CD4-positive, alpha-beta T cell treated with Interferon alpha-2 for 1 hour (primary cell): ENCODE measurements at places on chromosomes 11 and 22.

GRCh38 chr11:12800032-12800671, 125.9 kb downstream of the TEAD1 start:
- no peak for DNase-seq

- DNase-seq = no peak
Observed at GRCh38 chr11:134383576-134384221, 28.3 kb downstream of the B3GAT1 start.

GRCh38 chr22:18145676-18146388, 4.1 kb upstream of the USP18 start:
- no peak for DNase-seq

DNA sequence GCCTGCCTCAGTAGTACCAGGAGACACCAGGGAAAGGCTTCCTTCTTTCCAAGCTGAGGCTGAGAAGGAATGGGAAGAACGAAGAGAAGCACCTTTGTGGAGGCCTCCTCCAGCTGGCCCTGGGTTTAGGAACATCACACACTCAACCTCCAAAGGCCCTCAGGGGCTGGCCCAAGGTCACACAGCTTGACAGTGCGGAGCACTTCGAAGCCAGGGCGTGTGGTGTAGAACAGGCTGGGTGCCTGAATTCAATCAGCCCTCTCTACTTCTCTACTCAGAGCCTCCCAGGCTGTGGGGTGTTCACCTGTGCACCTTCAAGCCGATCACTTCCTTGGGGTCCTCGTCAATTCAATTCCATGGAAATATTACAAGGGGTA, 727 bp upstream of the CSDC2 start:
- DNase-seq = no peak

- no peak for DNase-seq
Observed at GRCh38 chr11:35324981-35325380, 94.4 kb downstream of the SLC1A2 start.

DNA sequence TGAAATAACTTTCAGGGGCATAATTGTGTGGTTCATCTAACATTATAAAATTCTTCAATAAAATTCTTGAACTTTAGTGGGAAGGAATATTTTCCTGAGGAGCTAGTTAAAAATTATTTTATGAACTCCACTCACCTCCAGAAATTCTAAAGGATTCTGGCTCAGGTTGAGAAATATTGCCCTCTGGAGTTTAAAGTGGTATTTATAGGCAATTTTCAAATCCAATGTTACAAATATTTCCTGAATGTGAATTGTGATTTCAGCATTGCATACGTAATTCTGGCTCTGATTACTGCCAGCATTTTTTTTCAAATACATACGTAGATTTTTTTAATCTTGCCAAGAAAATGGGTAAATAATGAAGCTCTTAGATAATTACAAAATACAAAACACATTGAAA, 598.2 kb upstream of the ANO3 start:
- no peak for DNase-seq

DNA sequence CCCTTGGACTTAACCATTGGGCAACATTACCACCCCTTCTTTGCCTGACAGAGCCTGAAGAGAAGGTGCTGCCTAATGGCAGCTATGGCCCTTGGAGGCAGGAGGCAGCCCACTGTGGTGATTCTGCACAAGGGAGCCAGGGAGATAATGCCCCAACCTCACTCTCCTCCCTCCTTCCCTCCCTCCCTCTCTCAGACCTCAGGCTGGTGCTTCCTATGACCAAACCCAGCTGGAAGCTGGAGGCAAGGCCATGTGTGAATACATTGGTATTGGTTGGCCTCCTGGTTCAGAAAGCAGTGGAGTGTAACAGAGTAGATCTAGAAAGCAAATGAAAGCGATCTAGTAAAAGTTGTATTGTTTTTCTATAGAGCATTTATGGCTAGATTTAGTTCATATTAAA, 233.1 kb downstream of the CSNK2A3 start:
- no peak for DNase-seq

DNA sequence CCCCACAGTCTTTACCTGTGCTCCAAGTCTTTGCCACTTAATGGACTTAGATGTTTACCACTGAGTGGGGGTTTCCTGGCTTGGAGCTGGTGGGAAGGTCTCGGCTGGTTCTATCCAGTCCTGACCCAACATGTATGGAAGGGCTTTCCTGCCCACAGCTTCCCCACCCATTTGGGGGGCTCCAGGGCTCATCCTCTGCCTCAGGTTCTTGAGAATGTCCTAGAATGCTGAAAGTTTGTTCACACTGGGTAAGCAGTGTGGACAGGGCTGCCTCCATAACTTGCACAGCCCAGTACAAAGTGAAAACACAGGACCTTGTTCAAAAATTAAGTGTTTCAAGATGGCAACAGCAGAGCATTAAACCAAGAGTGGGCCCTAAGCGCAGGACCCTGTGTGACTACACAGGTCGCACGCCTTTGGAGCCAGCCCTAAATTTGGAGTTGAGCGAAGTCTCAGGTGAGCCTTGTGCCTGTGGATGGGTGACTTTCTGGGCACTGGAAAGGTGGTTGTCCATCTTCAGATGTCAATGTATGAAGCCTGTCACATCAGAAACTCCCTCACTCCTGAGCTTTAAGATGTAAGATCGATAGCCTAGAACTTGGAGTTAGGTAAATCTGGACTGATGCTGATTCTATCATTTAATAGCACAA, 72.7 kb upstream of the NARS2 start:
- no peak for DNase-seq

GRCh38 chr22:27194096-27194748, 536.8 kb downstream of the MIAT start:
- DNase-seq = no peak

DNA sequence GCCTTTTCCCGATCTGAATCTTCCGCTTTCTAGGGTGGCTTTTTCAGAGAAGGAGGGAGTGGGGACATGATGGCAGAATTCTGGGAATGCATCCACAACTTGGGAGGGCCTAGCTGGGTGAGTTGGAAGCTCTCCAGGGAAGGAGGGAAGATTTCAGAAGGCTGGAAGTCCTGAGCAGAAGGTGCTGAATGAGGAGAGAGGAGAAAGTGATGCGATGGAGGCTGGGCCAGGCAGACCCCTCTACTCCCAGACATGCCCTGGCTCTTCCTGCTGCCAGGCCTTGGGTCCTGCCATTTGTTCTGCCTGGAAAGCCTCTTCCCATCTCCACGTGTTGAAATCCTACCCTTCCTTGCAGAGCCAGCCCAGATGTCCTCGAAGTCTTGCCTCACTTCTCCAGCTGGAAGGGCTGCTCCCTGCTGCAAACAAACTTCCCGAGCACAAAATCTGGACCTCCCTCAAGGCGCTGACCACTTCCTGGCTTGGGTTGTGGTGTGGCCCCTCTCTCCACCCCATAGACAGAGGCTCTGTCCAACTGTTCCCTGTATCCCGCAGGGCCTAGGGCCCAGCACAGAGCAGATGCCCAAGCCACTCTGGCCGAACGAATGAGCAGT, 16.8 kb downstream of the LRRC32 start:
- no peak for DNase-seq

GRCh38 chr11:131246156-131246555, 124.3 kb upstream of the NTM start:
- no peak for DNase-seq

GRCh38 chr11:46118702-46119351, 2.4 kb downstream of the PHF21A start:
- DNase-seq = no peak

GRCh38 chr11:16806791-16807190, 68.3 kb downstream of the C11orf58 start:
- no peak for DNase-seq

- no peak for DNase-seq
Observed at GRCh38 chr11:62433904-62434276, 15.1 kb downstream of the SCGB1A1 start.

DNA sequence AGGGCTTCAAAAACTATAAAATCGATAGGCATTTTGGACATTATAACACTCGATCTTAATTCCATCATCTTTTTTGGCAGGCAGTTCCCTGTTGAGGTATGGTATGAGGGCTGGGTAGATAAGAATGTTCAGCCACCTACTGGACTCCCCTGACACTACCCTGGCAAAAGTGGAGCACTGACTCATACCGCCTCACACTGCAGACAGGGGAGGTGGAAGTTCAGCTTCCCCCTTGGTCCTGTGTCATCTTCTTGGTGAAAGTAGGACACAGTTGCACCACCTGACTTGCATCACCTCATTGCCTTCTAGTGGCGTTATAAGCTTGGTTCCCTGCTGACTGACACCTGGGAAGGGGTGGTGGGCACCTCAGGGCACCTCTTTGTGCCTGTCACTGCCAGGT, 30.4 kb downstream of the PAAF1 start:
- DNase-seq = no peak

GRCh38 chr22:22927888-22928665, 40.5 kb downstream of the IGLL5 start:
- DNase-seq = no peak

DNA sequence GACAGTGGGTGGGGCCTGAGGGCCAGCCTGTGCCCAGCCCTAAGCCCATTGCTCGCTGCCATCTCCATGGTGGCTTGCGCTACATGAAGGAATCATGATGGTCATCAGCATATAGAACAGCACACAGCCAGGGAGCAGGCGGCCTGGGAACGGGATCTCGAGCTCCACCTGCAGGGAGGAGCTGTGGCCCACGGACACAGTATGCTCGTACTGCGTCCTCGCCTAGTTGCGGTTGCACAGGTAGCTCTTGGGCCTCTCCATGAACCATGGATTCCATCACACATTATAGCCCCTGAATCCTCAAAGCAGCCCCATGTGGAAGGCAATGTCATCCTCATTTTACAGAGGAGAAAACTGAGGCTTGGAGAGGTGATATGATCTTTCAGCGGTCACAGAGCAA, 15.1 kb downstream of the SEC14L4 start:
- DNase-seq = no peak

- DNase-seq = no peak
Observed at GRCh38 chr11:65558930-65559509, 861 bp upstream of the LTBP3 start.

- peak; percentile 50 for DNase-seq
Observed at GRCh38 chr22:25235547-25236290, 16.3 kb downstream of the CRYBB2 start.

DNA sequence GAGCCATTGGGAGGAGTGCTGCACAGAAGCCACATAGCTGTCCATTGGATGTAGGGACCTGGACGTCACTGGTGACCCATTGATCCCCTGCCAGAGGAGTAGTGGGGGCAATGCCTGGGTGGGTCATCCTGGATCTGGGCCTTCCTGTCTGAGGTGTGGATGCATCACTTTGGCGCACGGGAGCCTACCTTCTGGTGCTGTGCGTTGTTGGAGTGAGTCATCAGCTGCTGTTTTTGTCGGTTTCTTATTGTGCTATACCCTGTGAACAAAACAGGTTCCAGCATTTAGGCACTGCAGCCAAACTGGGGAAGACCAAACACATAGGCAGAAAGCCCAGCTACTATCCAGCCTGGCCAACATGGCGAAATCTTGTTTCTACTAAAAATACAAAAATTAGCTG, 3.2 kb downstream of the TAF6L start:
- no peak for DNase-seq

DNA sequence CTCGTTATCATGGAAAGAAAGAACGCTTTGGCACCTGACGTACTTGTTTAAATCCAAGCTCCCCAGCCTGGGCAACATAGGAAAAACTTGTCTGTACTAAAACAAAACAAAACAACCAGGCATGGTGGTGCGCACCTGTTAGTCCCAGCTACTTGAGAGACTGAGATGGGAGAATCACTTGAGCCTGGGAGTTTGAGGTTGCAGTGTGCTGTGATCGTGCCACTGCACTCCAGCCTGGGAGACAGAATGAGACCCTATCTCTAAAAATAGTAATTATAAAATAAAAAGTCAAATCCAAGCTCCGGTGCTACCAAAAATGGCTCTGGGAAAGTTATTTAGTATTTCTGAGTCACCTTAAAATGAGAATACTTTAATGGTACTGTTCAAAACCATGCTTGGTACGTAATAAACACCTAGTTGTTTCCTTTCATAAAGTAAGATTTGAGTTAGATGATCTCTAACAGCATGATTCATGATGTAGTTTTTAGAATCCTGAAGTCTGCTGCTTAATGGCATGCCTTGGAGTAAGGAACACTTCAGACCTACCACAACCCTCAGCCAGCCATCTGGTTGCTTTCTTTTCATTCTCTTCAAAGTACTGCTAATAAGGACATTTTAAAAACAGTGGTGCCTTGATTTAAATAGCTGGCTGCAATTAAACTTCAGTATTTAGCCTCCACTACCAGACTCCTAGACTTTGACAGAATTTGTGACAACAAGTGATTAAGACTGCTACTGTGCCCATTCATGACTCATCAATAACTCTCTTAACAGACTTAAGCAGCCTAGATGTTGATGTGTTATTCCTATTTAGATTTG, 8.4 kb downstream of the PPME1 start:
- no peak for DNase-seq

DNA sequence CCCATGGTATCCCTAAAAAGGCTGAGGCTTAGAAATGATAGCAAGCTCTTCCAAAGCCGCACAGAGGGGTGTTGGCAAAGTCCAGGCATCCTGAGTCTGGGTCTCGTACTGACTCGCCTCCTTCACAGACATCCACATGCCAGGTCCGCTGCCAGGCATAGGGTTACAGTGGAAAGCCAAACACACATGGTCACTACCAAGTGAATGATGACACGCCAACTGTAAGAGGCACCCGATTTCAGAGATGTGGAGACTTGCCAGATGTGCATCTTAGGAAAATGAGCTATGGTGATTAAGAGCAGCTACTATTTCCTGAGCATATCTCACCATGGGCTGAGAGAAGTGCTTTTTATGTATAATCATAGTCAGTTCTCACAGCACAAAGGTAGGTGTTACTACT, 314.9 kb downstream of the MIAT start:
- no peak for DNase-seq

DNA sequence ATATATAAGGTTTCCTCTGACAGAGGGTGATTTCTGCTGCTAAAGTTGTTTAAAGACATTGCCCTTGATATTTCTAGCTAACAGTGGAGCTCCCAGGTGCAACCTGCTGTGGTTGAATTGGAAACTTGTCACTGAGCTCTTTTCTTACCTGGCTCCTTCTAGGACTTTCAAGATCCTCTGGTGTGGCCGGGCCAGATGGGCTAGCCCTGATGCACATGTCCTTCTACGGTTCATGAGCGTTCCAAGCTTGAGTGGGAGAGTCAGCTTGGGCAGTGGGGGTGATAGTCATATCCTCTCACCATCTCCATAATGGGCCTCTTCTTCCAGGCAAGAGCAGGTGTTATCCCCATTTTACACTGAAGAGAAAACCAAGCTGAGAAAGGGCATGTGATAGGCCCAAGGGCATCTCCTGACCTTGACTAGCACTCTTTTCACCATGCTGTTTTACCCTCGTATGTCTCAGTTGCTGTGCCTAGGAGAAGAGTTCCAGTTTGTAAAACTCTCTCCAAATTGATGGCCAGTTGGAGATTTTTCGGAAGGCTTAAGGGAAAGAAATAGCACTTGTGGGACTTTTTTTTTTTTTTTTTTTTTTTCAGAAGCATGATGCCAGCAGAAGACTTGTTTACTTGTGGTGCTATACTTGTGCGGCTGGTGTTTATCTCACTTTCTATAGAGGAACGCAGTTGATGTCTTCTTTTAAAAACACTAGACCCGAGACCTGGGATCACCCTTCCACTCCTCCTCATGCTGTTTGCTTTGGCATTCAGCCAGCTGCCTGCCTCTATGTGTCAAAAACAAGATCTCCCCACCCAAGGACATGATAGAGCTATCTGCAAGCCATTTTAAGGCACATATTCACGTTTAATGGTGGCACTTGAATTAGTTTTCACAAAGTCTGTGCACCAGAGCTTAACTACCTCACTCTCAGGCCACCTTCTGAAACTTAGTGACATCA, 32.6 kb downstream of the TEAD1 start:
- DNase-seq = no peak
